ENCODE measurements at places on chromosomes 6 and 20.

DNA sequence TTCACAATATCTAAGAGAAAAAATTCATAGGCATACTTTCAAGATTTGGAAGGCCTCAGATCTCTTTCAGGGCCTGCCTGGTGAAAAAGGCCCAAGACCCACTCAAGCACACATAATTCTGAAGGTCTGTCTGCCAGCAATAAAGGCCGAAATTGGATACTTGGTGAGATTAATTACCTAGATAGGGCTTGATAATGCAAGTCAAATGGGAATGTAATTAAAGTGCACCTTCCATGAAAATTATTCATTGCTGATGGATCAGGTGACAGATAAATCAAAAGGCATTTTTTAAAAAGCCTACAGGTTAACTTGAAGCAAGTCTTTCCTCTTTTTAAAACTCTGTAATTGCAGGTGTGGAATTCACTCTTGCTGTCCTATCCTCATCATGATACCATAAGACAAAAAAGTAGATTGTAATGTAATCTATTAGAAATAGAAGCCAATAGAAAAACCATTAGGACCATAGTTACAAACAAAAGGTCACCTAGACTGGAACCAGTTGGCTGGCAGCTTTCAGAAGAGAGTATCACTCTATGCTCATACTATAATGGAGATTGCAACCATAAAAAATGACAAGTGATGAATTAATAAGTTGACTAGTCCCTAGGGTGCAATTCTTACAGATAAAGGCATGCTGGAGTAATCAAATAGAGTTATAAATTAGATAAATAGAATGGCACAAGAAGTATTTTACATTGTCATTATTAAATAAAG, 77.3 kb downstream of the EPHA7 start:
- no peak for DNase-seq

DNA sequence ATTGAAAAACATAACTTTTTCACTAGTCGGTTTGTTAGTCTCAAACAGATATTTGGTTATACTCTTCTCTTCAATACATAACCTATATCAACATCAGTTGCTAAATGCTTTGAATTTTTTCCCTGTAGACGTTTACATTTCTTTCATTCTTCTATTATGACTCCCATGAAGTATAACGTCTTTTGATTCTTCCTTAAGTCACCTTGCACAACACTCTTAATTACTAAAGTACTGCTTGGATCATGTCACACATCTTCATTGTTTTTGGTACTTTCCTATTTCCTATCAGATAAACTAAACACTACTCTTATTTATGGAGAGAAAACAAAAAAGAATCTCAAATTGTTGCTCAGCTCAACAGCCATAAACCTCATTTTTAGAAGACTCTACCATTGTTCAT, 23.0 kb upstream of the BMP5 start:
- DNase-seq: no peak

DNA sequence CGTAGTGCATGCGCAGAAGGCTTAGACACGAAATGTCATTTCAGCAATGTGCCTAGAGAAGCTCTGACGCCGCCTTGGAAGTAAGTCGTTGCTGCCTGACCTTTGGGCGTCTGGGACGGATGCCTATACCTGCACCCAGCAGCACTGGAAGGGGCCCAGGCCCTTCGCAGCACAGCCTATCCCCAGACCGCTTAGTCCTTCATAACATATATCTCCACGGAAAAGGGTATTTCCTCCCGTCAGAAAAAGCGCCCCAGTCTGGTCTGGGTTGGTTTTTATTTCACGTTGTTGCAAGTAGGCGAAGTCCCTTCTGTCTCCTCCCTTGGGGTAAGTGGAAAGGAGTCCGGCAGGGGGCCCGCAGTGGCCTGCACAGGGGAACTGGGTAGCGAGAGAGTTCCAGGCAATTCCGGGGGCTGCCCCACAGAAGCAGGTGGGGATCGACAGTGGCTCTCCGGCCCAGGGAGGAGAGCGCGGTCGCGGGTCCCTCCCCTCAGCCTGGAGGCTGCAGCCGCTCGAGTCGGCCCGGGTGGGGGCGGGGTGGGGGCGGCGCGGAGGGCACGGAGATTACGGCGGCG, 559 bp upstream of the EYA4 start:
- no peak for DNase-seq

DNA sequence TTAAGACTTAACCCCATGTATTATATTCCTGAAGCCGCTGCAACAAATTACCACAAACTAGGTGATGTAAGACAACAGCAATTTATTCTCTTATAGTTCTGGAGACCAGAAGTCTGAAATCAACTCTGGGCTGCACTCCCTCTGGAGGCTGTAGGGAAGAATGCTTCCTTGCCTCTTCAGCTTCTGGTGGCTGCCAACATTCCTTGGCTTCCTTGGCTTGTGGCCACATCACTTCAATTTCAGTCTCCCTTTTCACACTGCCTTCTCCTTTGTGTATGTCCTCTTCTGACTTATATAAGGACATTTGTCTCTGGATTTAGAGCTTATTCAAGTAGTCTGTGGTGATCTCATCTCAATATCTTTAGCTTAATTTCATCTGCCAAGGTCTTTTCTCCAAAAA, 141.6 kb downstream of the DHX35 start:
- no peak for DNase-seq

DNA sequence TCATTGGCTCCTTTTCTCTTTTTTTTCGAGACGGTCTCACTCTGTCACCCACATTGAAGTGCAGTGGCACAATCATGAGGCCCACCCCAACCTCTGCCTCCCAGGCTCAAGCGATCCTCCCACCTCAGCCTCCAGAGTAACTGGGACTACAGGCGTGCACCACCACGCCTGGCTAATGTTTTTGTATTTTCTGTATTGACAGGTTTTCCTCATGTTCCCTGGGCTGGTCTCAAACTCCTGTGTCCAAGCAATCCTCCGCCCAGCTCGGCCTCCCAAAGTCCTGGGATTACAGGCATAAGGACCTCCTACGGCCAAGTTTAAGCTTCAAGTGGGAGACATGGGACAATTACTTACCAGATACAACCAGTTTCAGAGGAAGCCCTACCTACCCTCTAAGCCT, 9.4 kb upstream of the POU5F1 start:
- DNase-seq: no peak

- DNase-seq: no peak
Measured at GRCh38 chr6:157239148-157239547, 84.2 kb downstream of the TMEM242 start.

GRCh38 chr6:160163912-160164311, 42.3 kb downstream of the SLC22A1 start:
- DNase-seq: no peak

GRCh38 chr20:8082989-8083388, 49.1 kb upstream of the PLCB1 start:
- DNase-seq: no peak

- no peak for DNase-seq
Measured at GRCh38 chr6:4969609-4970285, 34.1 kb downstream of the RPP40 start.
